ENCODE measurements at places on chromosomes 5 and 9.

GRCh38 chr5:150780187-150780692, 1.7 kb downstream of the SMIM3 start:
- DNase-seq: no peak

DNA sequence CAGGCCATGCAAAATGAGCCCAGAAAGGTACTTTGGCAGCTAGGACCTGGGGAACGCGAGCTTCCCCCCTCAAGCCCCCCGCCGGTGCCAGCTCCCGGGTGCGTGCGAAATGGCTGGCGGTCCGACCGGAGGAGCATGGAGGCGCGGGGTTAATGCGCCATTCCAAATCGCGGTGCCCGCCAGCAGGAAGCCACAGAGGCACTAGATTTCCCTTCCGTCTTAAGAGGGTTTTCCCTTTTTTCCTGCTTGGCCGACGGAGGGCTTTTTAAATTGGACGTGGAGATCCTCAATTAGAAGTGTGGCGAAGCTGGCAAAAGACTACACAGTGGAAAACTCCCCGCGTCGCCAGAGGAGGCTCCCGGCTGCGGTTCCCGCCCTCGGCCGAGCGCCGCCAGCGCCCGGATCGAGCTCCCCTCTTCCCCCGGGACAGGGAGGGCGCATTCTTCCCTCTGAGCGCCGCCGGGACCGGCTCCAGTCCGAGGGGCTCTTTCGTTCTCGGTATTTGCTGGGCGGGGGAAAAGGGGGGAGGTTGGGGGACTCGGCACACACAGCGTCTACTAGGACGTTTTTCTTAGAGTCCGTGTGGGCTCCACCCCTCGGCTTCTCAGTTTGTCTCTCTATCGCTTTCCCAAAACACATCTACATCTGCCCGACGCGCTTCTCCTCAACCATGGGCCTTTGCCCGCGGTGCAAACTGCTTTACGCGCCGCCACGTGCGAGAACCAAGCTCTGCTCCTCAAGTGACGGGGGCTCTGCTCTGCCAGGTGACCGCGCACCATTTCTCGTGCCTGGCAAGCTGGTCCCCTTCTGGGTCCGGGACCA, 3.0 kb downstream of the GDNF start:
- no peak for DNase-seq

DNA sequence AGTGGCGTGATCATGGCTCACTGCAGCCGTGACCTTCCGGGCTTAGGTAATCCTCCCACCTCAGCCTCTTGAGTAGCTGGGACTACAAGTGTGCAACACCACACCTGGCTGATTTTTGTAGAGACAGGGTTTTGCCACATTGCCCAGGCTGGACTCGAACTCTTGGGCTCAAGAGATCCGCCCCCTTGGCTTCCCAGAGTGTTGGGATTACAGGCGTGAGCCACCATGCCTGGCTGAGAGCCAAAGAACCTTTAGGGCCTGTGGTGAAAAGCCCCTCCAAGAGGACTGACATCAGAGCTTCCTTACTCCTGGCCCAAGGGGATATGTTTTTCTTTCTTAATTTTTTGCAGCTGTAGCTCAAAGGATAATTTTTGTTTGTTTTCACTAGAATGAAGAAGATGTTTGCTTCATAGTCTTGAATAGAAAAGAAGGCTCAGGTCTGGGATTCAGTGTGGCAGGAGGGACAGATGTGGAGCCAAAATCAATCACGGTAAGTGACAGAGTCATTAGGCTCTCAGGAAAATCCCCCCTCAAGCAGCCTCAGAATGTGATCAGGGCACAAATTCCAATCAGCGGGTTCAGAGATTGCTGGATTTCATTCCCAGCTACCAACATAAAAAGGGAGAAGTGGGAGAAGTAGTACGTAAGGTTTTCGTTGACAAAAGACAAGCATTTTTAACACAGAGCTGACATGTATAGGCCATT, 77.1 kb downstream of the GOLPH3 start:
- no peak for DNase-seq

DNA sequence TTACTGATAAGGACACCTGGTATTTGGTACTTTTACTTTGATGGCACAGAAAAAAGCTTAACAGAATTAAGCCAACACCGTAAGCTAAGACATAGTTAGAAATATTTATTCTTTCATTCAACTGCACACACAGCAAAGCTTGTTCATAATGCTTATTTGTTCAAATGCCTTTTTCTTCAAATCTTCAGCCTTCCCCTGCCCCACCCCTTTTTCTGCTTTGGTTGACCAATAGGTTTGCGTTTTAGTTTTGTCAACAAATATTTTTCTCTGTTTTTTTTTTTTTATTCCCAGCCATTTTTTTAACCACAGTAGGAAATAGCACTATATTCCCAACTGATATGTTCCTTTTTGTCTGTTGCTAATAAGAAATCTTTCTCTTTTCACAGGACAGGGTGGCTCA, 4.9 kb upstream of the RICTOR start:
- DNase-seq: no peak

GRCh38 chr5:39755986-39756385, 331.2 kb upstream of the DAB2 start:
- DNase-seq: no peak

- no peak for DNase-seq
Observed at GRCh38 chr5:169272731-169273427, 28.1 kb downstream of the SLIT3 start.

GRCh38 chr9:78210841-78211301, 25.0 kb upstream of the CEP78 start:
- no peak for DNase-seq

DNA sequence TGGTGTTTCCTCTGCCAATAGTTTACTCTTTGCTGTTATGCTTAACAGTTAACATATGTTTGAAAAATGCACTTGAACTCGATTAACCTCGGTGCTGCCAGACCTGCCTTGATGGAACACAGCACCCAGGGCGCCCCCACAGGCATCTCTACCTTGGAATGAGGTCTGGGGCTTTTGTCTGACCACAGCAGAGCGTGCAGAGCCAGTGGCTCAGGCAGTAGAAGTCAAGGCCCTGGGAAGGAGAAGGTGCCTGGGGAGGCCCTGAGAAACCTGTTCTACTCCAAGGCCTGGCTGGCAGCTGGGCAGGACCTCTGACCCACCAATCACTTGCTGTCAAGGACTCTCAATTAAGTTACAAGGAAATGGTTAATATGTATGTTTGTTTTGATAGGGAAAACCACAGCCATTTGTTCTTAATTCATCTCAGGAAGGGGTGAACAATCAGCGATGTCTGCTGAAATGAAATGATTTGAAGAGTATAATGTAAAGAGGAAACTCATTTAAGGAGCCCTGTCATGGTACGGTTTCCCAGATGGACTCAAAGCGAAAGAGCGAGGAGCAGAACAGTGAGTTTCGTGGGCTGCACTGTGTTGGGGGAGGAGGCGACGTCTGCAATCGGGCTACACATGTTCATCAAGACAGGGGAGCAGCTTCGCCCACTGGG, 21.9 kb downstream of the MACROH2A1 start:
- no peak for DNase-seq

GRCh38 chr5:176530393-176530982, 6.7 kb downstream of the RNF44 start:
- DNase-seq: no peak

DNA sequence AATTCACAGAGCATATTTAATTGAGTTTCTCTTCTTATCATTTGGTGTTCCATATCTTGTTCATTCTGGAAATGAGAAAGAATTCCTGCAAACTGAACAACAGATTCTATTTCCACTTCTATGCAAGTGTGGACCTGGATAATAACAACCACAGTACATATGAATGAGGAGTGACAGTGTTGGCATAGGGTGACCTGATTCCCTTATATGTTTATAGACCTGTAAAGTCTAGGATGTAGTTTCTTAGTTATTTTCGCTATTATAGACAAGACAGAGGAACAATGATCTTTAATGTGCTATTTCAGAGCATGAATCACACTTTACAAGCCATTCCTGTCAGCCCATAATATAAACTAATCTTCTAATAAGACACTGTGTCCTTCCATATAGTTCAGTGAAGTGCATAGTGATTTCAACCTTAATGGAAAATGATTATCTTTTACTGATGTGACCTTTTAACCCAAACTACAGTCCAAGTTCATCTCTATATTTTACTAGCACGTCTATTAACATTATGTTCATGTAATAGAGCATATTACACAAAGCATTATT, 88.2 kb upstream of the FAM174A start:
- DNase-seq: no peak

GRCh38 chr5:120367896-120368634, 96.0 kb upstream of the PRR16 start:
- DNase-seq: no peak

- DNase-seq: no peak
Observed at GRCh38 chr5:5634817-5635216, 212.3 kb downstream of the ICE1 start.

- no peak for DNase-seq
Observed at GRCh38 chr9:88661759-88662158, 126.8 kb downstream of the NXNL2 start.

DNA sequence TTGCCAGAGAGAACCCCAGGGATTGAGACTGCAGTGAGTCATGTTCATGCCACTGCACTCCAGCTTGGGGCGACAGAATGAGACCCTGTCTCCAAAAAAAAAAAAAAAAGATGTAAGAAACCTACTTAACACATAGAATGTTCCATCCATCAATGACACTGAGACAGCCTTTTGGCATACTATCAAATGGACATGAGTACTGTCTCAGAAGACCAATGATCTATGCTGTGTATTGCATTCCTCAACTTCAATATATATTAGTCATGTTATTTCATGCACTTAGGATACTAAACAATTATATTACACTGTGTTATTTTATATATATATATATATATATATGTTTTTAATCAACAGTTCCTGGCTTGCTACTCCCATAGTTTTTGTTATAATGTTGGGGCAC, 57.1 kb upstream of the ANKH start:
- DNase-seq: no peak

DNA sequence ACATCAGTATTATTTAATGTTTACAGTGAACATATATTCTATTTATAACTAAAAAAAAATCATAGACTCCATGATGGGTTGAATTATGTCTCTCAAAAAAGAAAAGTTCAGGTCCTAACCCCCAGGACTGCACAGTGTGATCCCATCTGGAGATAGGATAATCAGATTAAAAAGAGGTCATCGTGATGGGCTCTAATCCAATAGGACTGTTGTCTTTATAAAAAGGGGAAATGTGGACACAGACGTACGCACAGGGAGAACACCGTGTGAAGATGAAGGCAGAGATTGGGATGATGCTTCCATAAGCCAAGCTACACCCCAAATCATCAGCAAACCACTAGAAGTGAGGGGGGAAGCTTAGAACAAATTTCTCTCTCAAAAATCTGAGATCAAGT, 221.4 kb downstream of the SNX18 start:
- DNase-seq: no peak

DNA sequence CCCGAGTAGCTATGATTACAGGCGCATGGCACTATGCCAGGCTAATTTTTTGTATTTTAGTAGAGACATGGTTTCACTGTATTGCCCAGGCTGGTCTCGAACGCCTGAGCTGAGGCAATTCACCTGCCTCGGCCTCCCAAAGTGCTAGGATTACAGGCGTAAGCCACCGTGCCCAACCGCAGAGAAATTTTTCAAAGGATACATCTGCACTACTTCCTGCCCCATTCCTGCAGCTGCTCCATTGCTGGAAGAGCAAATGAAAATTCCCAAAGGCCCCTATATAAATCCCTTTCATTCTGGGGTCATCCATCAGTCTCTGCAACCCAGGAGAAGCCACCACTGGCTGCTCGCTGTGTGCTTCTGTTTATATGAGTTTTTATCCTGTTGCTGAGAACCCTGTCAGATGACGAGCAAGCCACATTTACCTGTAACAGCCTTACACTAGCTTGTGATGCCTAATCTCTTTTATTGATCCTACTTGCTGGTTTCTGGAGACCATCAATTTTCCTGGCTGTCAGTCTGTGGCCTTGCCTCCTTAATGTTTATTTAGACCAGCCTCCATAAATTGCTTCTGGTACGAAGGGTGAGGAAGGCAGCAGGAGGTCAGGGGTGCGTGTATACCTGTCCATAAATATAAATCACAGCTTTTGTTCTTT, 925.3 kb downstream of the TLE4 start:
- DNase-seq: no peak

GRCh38 chr5:179008667-179009066, 13.5 kb upstream of the GRM6 start:
- no peak for DNase-seq

DNA sequence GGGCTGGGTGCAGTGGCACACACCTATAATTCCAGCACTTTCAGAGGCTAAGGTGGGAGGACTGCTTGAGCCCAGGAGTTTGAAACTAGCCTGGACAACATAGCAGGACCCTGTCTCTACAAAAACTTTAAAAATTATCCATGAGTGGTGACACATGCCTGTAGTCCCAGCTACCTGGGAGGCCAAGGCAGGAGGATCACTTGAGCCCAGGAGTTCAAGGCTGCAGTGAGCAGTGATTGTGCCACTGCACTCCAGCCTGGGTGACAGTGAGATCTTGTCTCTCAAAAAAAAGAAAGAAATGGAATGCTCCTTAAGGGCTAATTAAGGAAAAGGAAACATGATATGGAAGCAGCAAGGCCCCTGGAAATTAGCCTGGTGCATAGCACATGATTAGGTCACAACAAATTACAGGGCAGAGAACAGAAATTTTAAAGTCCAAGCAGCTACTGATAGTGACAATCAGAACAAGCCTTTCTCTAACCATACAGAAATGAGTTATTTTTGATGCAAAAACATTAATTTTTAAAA, 19.5 kb downstream of the ANKH start:
- DNase-seq: no peak

DNA sequence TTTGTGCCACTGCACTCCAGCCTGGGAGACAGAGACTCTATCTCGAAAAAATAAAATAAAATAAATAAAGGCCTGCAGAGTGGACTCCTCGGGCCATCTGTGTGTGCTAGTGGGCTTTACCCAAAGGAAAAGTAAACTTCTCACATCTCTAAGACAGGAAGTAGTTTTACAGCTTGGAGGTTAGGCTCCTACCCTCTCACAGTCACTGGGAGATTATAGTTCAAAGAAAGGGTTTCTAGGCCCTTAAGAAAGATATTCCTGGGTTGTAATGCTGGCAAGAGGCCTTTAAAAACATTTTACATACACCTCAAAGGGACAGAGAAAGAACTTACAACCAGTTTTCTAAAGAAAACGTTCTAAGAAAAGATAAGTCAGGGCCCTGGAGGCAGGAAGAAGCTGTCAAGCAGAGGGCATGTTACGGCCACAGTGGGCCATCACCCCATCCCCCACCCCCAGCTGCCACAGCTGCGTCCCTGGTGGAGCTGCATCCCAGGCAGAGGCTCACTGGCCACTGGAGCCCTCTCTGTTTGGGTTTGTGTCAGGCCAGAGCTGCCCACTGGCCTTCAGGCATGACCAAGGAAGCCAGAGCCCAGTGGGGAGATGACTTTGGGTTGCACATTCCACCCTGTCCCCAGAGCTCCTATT, 78.1 kb upstream of the CDK20 start:
- DNase-seq: no peak

- DNase-seq: no peak
Observed at GRCh38 chr5:55856516-55857246, 5.5 kb downstream of the IL31RA start.

Measured in activated gamma-delta T cell treated with anti-CD3 and anti-CD28 coated beads, Interleukin-2, amount 50 U/mL, for 16 hours (primary cell).